ENCODE measurements at places on chromosomes 3 and 15. TPM values are rescaled to one million over a fixed set of nuclear protein-coding genes. Genes with fewer than 3 reads are reported as not detected.

DNAH12 gene
- not detected for total RNA-seq

ZCWPW2 gene
- total RNA-seq: 0.65 TPM

CSPG5 gene
- not detected for total RNA-seq

SLC12A6 gene
- total RNA-seq: 9.9 TPM

PRSS50 gene
- not detected for total RNA-seq

SLC22A13 gene
- not detected for total RNA-seq

LYZL4 gene
- not detected for total RNA-seq

HGD gene
- 5.2 TPM for total RNA-seq

TOMM70 gene
- total RNA-seq: 36.1 TPM

HES1 gene
- 24.1 TPM for total RNA-seq

CSTA gene
- 1.3 TPM for total RNA-seq

PLSCR2 gene
- not detected for total RNA-seq

RAB6B gene
- total RNA-seq: 0.81 TPM

IREB2 gene
- total RNA-seq: 28.2 TPM

GHSR gene
- total RNA-seq: not detected

ZNF660 gene
- 0.32 TPM for total RNA-seq

RBP2 gene
- total RNA-seq: not detected

SCN5A gene
- total RNA-seq: 0.16 TPM

GPR176 gene
- 108 TPM for total RNA-seq

FGF7 gene
- 3.2 TPM for total RNA-seq

DUOXA2 gene
- not detected for total RNA-seq

LMOD3 gene
- total RNA-seq: not detected
